ENCODE measurements at places on chromosomes 2 and 18. TPM values are rescaled to one million over a fixed set of nuclear protein-coding genes. Genes with fewer than 3 reads are reported as not detected.
A peak's percentile ranks its signal among the peaks of the same experiment; 100 is the strongest.

- H3K4me3 ChIP-seq = peak overlapping the region; percentile 88
- no peaks in the 10 kb centered on the region for H3K27me3 ChIP-seq
- peak overlapping the region; percentile 95 for H3K27ac ChIP-seq
- peak; percentile 52 for DNase-seq
- H3K4me1 ChIP-seq = peaks cover 58% of the 10 kb centered on the region
- peaks cover 43% of the 10 kb centered on the region for H3K36me3 ChIP-seq
These were observed 1.6 kb downstream of the ATOH8 start for GRCh38 chr2:85755122-85756027.

DNA sequence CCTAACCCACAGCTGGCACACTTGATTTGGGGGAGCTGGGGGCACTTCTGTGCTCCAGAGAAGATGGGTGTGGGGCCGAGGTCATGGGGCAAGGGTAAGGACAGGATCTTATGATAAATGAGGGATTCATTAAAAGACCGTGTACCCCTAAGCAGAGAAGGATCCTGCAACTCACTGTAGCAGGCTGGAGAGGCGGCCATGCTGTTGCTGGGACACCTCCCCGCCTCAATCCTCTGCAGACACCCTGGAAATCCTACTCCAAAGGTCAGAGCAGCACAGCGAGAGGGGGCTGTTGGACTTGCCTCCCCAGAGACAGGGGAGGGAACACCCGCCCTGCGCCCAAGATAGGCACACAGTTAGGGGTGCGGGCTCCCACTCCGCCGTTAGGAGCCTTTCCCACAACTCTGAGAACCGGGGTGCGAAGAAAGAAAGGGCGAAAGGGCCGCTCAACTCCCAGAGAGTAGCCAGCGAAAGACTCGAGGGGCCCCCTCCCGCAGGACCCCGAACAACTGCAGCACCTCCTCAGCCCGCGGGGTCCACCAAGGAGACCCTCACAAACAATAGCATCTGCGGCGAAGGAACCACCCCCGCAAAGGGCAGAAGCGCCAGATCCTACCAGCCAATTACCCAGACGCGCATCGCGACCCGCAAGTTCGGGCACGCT is 1.4 kb downstream of the PARD6G start:
- no peak for DNase-seq
- H3K36me3 ChIP-seq = no peaks in the 10 kb centered on the region
- no peaks in the 10 kb centered on the region for H3K27me3 ChIP-seq
- H3K4me3 ChIP-seq = peak overlapping the region; percentile 94
- H3K4me1 ChIP-seq = no peaks in the 10 kb centered on the region

MC5R gene
- not detected for total RNA-seq

GPR39 gene
- not detected for total RNA-seq

- no peak overlapping the region for H3K4me3 ChIP-seq
- no peaks in the 10 kb centered on the region for H3K36me3 ChIP-seq
- H3K27ac ChIP-seq = no peak overlapping the region
- H3K27me3 ChIP-seq = no peaks in the 10 kb centered on the region
- H3K4me1 ChIP-seq = no peaks in the 10 kb centered on the region
These were observed 32.0 kb upstream of the AGAP1 start for GRCh38 chr2:235461763-235462414.

GRCh38 chr2:197633109-197633657 is 42.2 kb downstream of the RFTN2 start:
- no peak for DNase-seq
- H3K36me3 ChIP-seq = no peaks in the 10 kb centered on the region
- H3K4me3 ChIP-seq = no peak overlapping the region
- no peaks in the 10 kb centered on the region for H3K4me1 ChIP-seq
- no peaks in the 10 kb centered on the region for H3K27me3 ChIP-seq

HOXD10 gene
- 2.2 TPM for total RNA-seq

MC4R gene
- not detected for total RNA-seq

DNA sequence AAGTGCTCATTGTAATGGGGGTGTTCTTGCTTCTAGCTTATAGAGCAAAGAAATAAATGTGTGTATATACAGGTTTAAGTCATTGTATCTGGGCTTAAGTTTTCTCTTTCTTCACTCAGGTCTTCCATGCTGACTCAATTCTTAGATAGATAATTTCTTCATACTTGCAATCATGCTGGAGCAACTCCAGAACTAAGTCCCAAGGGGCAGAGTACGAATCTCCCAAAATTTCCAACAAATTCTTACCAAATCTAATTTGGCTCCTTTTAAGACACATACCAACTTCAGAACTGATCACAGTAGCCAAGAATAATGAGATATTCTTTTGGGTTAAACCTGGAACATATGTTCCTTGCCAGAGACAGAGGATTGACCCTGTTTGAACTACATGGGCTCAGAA is 4.3 kb upstream of the SPAG16 start:
- no peaks in the 10 kb centered on the region for H3K27me3 ChIP-seq
- H3K4me1 ChIP-seq = no peaks in the 10 kb centered on the region
- H3K27ac ChIP-seq = no peak overlapping the region
- H3K36me3 ChIP-seq = no peaks in the 10 kb centered on the region
- DNase-seq = no peak
